ENCODE measurements at places on chromosomes 2 and 18.

GRCh38 chr2:149313512-149313972 lies 16.8 kb upstream of the LYPD6 start:
- DNase-seq = no peak

GRCh38 chr2:219792446-219792845 lies 165.0 kb downstream of the SLC4A3 start:
- DNase-seq = no peak

DNA sequence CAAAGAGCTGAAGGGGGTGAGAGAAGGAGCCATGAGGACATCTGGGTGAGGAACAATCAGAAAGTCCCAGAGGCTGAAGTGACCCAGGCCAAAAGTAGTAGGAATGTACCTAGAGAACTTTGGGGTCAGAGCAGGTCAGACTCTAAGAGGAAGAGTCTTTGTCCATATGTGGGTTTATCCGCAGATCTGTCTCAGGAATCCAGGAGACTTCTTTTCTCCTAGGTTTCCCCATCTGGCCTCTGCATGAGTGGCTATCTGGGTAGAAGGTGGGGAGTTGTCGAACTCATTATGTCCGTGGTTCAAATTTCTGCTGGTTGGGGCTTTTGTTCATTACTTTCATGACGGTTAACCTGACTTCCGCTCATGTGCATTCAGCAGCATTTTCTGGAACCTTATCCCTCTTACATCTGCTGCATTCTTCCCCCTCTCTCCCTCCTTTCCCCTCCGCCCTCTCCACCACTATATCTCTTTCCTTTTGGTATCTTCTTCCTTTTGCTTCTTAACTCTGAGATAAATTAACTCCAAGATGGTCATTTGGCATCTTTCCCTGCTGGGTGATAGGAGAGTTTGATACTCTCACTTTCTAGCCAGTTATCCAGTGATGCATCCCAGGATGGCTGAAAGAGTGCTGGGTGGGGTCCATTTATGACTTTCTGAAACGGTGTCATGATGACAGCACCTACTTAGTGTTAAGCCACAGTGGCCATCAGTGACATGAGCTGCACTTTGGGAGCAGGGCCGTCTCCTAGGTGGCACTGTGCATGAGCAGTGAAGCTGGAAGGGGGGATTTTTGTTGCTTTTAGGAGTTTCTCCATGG lies 2.1 kb downstream of the LIPG start:
- DNase-seq = no peak

DNA sequence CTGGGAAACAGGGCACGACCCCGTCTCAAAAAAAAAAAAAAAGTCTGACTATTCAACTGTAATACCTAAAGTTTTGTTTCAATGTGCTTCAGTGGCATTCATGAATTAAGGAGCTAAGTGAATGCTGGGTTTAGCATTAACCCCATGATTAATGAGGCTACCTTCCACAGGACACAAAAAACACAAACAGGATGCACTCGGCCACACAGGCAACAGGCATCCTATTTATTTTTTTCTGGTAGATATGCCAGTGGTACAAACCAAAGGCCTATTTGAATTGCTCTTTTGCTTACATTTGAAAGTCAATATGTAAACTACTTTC lies 48.3 kb downstream of the CDH2 start:
- DNase-seq = no peak

DNA sequence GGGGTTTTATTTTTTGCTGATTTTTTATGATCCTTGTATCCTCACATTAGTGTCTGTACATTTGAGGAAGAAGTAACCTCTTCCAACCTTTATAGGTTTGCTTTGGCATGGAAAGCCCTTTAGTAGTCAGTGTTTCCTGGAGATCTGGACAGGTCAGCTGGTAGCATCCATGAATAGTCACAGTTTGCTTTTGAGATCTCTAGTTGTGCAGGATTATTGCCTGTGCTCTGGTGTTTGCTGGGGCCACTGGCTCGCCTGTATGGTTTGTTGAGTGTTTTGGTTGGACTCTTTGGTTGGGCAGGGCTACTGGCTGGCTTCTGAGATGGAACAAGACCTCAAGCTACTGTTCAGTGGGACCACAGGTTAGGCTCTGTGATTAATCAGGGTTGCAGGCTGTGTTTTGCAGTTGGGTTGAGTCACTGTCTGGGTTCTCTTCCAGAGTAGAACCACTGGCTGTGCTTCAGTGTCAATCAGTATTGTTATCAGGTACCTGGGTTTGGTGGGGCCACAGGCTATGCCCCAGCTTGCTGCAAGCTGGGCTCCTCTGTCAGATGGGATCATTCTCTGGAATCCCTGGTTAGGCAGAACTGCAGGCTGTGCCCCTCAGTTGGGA lies 20.0 kb downstream of the SP140L start:
- no peak for DNase-seq

DNA sequence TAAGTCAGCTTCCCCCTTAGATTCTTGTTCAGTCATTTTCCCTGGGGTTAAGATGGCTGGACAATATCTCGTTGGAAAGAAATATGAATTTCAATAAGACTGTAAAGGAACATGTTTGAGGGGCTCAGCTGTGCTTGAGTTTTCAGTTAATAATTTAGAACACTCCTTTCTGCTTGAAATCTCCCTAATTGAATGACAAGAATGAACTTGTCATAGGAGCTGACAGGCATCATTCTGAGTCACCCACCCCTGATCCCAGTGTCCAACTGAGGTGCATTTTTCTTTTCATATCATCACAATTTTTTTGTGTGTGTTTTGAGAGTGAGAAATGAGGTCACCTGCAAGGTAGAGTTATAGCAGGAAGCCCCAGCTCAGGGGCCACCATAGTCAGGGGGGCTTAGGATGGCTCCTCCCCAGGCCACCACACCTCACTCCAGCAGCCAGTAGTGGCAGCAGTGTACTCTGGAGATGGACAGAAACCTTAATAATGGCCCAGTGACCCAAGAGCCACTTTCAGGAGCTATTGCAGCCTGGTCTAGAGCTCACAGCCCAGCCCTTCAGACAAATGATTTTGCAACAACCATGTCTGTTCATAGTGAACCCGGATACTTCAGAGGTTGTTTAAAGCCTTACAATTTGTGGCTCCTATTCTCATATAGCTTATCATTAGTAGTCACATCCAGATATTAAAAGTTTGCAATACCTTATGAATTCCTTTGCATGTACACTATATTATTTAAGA lies 174.5 kb downstream of the MAIP1 start:
- DNase-seq = no peak

- no peak for DNase-seq
Observed at GRCh38 chr2:30679426-30680088, 127.7 kb downstream of the CAPN13 start.

DNA sequence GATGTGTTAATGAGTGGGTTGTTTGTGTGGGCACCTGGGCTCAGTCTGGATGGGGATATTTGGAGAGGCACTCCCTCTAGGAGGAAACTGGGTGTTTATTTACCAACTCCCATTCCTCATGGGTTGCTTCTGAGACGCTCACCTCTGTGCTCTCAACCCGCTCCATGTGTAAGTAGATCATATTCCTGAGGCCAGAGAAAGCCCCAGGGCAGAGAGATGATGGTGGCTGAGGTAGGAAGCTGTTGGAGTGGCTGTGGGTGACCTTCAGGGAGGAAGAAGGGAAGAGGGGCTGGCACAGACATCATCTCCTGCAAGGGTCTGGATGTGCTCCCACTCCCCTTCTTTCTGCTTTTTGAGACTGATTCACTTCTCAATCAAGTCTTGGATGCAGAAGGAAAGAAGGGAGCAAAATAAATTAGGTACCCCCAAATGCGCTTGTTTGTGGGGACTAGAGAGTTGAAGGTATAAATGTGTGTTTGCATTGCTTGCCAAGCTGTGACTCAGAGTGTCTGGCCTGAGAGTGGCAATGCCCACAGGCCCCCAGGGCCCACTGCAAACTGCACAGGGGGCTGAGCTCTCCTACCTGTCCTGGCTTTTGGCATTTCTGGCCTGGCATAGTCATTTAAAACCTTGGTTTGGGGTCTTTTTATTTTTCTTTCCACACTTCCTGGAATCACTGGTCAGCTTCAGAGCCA lies 57.2 kb upstream of the TNP1 start:
- no peak for DNase-seq
